Activated B cell treated with CpG ODN at 0.5 μM for 24 hours (primary cell): ENCODE measurements at places on chromosomes 4 and X. TPM values are rescaled to one million over a fixed set of nuclear protein-coding genes. Genes with fewer than 3 reads are reported as not detected.
A peak's percentile ranks its signal among the peaks of the same experiment; 100 is the strongest.

Gene PRDX4
- 29.2 and 35.5 TPM in 2 replicates for total RNA-seq

- DNase-seq, result peak; percentile 21
Observed at GRCh38 chr4:2936773-2937145, 26.4 kb downstream of the NOP14 start.

DNA sequence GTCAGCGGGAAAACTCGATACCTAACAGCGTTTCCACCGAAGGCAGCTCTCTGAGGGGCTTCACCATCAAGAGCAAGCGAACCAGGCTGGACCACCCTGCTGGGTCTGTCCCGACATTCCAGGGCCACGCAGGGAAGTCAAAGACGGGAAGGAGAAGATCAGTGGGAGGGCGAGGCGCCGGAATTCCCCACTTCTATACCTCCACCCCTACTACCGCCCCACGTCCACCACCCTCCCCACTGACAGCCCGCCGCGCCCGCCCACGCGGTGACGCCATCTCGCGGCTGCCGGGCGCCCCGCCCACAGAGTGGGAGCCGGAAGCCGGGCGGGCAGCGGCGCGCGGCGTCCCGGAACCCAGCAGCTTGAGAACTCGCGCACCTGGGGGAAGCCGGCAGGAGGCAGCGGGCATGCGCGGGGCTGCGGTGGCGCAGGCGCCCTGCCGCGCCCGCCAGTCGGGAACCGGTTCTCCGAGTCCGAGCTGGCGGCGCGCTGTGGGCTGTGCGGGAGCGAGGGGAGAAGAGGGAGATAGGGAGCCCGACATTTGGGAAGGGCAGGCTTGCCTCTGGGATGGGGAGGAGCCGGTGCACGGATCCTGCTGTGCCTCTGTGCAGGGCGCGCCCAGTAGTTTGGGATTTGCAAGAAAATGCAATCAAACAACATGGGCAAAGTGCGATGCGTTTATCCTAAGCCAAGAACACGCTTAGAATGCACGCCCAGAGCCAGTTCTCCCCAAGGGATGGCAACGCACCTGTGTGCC is 3.2 kb upstream of the STIM2 start:
- peak; percentile 97 for DNase-seq

DNA sequence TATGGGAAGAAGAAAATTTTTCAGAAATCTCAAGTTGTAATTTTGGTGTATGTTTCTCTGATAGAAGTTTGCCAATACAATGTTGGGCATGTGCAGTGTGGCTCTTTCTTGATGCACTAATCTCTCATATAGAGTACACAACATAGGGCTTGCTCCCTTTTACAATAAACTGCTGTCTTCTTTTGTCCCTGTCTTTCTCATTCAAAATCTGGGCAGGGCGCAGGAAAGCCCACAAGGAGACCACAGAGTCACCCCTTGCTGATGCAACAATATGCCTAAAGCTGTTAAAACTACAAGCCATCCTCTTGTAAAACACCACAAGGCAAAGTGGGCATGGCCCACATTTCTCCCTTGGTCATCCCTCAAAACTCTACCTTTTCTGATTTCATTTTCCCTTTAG is 63.4 kb upstream of the TBC1D9 start:
- no peak for DNase-seq

Gene MID1
- 0.18 TPM in 1 of 2 replicates, not detected in the other for total RNA-seq

Gene PRRG1
- not detected in 2 replicates for total RNA-seq

- no peak for DNase-seq
Observed at GRCh38 chrX:134671294-134671693, 13.0 kb upstream of the PLAC1 start.

- DNase-seq, result no peak
Observed at GRCh38 chr4:176077561-176077960, 11.9 kb downstream of the WDR17 start.

DNA sequence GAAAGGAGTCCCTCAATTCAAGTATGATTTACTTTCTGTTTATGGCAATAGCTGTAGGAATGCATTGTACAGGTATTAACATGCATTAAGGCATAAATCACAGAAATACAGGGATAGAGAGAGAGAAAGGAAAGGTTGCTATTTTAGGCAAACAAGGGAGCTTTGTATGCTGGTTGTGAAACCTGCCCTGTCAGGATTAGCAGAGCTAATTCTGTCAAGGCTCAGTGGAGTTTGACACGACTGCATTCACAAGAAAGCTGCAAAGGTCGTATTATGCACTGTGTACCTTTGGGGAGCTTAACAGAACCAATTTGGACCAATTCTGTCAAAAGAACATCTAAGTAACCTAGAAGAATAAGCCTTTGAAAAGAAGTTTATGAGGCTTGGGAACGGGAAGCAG is 239.3 kb downstream of the GRIA2 start:
- no peak for DNase-seq

GRCh38 chr4:91598696-91599095 is 705.1 kb upstream of the GRID2 start:
- DNase-seq, result no peak

DNA sequence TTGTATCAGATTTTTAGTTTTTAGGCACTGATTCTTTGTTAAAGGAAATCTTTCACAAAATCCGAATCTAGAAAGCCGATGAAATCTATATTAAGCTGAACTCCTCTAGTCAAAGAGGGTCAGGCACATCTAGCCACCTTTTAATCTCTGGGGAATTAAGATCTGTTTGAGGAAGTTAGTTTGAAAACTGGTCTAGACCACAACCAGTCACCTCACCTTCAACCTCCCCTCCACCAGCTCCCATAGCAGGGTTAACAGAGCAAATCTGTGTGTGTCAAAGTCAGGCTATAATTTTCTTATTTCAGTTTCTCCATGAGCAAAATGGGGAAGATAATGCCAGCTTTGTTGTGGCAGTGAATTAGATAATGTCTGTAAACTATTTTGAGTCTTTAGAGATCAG is 110.0 kb upstream of the IGFBP7 start:
- DNase-seq, result no peak

DNA sequence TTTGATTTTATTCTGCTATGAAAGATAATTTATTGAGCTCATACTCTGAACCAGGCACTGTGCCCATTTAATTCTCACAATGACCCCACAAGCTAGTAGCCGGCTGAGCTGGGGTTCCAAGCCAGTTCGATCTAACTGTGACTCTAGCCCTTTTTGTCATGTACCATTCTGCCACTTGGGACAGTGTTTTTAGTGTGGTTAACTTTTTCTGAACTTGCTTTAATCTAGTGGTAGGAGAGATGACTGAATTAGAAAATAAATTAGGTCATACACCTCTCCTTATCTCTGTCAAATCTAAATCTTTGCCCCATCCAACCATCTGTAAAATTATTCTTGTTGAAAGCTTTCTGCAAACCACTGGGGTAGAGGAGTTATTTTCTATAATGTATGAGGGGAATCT is 136.0 kb downstream of the CBR4 start:
- DNase-seq, result no peak

Gene WAS
- total RNA-seq, result 101 and 102 TPM in 2 replicates
